ENCODE measurements at places on chromosomes 12 and 14. TPM values are rescaled to one million over a fixed set of nuclear protein-coding genes. Genes with fewer than 3 reads are reported as not detected.

Gene NDUFA12
- 84.0 TPM for total RNA-seq

Gene AQP6
- not detected for total RNA-seq

Gene DBX2
- total RNA-seq = not detected

Gene KITLG
- total RNA-seq = 11.0 TPM

Gene SYCP3
- total RNA-seq = not detected

Gene FLVCR2
- total RNA-seq = 26.3 TPM

Gene KRT83
- not detected for total RNA-seq

Gene PRB2
- total RNA-seq = not detected

Gene CCDC175
- not detected for total RNA-seq

Gene INHBE
- not detected for total RNA-seq

Gene CSAD
- total RNA-seq = 19.7 TPM

Gene ZFYVE1
- 37.9 TPM for total RNA-seq

Gene DENND5B
- total RNA-seq = 20.8 TPM

Gene ACOT6
- not detected for total RNA-seq

Gene PFDN5
- total RNA-seq = 746 TPM

Gene NPAS3
- total RNA-seq = 6.4 TPM

Gene SLC38A4
- total RNA-seq = 2.2 TPM
